Stimulated activated CD4-positive, alpha-beta T cell treated with anti-CD3 and anti-CD28 coated beads, Interleukin-4, amount 100 ng/mL, for 1 hour (primary cell): ENCODE measurements at places on chromosomes 4 and X.

DNA sequence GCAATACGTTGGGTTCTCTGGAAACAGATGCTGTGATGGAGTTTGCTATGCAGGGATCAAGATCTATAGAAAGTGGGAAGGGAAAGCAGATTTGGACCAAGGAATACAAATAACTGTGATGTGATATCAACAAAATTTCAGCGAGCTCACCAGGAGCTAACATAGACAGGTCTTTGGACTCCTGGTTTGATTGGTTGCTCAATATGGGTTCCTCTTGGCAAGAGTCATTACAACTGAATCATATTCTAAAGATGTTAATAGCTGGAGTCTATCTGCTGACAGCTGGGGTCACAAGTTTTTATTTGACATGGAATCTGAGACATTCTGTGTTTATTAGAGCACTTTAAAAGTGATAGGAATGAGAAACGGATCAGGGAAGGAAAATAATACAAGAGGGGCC, 637.6 kb upstream of the GNPDA2 start:
- no peak for DNase-seq

GRCh38 chrX:11426712-11427452, 133.7 kb downstream of the AMELX start:
- no peak for DNase-seq

GRCh38 chrX:12237131-12237530, 98.9 kb downstream of the FRMPD4 start:
- DNase-seq: no peak

DNA sequence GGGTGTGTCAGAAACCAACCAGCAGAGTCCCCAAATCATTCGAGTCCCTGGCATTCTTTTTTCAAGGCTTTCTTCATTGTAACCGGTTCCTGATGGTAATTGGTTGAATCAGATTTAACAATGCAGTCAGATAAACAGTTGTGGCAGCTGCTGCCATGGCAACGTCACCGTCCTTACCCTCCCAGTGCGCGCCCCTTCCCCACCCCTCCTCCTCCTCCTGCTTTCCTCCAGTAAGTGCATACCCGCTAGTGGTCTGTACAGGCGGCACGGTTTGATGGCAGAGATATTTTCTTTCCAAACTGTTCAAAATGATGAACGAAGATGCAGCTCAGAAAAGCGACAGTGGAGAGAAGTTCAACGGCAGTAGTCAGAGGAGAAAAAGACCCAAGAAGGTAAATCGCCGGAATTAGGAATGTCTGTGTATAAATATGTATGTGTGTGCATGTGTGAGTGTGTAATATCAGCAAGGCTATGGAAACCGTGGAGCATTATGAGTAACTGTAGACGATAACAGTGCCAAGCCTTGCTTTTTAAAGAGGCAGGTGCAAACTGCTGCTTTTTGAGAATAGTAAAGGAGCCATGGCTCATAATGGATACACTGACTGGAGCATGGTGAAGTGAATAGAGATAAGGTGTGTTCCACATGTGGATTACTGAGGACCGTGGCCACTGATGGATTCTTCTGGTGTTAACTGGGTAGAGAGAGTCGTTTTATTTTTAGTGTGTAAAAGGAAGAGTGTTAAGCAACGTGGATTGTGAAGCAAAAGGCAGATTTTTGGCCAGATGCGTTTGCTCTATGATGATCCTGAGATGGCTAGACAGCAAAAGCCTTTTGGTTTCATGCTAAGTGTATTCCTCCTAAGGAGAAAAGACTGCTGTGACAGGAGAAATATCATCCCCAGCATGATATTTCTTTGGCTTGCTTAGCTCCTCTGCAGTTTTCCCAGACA, at the start of gene ANK2:
ANK2 (plus strand) TSS at position 233 of the 950 bp plus-strand sequence; CDS start at position 309, 76 bp downstream.
- DNase-seq: no peak

DNA sequence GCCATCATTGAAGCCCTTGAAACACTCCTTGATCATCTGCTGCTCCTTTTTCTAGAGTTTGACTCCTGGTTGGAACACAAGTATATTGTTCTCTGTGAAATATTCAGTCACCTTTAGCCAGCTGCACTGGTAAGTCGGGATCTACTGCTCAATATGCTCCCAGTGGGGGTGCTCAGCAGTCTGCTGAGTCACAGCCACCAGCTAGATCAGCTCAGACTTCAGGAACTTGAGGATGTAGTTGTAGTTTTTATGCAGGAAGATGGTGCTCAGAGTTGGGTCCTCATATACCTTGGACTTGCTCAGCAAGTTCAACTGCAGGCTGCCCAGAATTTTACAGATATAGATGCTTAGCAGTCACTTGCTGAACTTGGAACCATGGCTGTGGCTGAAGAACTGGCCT, 202.5 kb upstream of the RPL34 start:
- no peak for DNase-seq

GRCh38 chr4:87097075-87097474, 123.3 kb downstream of the KLHL8 start:
- no peak for DNase-seq

DNA sequence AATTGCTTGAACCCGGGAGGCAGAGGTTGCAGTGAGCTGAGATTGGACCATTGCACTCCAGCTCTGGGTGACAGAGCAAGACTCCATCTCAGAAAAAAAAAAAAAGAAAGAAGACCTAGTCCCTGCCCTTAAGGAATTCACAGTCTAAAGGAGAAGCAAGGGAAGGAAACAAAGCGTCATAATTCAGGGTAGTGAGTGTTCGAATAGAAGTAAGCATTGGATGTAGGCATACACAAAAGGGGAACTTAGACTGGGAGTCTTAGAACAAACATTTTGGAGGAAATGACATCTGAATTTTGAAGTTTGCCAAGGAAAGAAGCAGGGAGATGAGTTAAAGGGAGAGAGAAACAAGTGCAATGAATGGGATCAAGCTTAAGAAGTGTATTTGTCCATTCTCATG, 32.4 kb downstream of the PPM1K start:
- DNase-seq: no peak

- no peak for DNase-seq
Observed at GRCh38 chrX:150880808-150881165, 17.7 kb downstream of the CD99L2 start.

- DNase-seq: no peak
Observed at GRCh38 chr4:21953653-21954052, 5.1 kb upstream of the KCNIP4 start.
